NCI-H1436 treated with DMSO at 0.1 percent for 48 hours (cell line): ENCODE measurements at places on chromosomes 16 and 17.

- DNase-seq: no peak
These were observed 508 bp downstream of the FLCN start for GRCh38 chr17:17236295-17237025.

DNA sequence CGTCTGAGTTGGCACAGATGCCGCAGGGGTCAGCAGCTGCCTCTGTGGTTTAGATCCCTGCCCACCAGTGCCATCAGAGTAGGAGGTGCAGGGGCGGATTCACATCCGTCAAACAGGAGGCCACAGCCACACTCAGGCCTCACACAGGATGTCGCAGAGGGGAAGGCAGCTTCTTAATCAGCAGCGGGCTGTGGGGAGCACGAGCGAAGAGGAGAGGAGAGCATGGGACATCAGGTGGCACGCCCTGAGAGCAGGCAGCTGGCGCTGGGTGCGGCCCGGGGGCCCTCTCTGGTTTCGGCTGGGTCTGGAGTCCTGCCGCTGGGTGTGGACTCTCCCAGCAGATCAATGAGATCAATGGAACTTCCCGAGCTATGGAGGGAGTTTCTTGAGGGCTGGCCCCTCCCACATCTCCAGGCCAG is 9.6 kb downstream of the LLGL2 start:
- DNase-seq: no peak

DNA sequence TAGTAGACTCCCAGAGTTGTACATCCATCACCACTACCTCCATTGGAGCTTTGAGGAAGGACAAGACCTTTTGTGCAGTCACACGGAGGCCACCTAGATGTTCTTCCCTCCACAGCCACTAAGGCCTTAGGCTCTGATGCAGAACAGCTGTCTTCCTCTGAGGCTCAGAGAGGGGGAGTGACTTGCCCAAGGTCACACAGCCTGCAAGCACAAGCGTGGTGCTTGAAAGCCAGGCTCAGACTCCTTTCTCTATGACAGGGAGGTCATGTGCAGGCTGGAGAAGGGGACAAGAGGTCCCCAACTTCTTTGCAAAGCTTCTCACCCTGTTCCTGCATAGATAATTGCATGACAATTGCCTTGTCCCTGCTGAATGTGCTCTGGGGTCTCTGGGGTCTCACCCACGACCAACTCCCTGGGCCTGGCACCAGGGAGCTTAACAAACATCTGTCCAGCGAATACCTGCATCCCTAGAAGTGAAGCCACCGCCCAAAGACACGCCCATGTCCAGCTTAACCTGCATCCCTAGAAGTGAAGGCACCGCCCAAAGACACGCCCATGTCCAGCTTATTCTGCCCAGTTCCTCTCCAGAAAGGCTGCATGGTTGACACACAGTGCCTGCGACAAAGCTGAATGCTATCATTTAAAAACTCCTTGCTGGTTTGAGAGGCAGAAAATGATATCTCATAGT is 12.7 kb downstream of the SCGB1C2 start:
- no peak for DNase-seq

DNA sequence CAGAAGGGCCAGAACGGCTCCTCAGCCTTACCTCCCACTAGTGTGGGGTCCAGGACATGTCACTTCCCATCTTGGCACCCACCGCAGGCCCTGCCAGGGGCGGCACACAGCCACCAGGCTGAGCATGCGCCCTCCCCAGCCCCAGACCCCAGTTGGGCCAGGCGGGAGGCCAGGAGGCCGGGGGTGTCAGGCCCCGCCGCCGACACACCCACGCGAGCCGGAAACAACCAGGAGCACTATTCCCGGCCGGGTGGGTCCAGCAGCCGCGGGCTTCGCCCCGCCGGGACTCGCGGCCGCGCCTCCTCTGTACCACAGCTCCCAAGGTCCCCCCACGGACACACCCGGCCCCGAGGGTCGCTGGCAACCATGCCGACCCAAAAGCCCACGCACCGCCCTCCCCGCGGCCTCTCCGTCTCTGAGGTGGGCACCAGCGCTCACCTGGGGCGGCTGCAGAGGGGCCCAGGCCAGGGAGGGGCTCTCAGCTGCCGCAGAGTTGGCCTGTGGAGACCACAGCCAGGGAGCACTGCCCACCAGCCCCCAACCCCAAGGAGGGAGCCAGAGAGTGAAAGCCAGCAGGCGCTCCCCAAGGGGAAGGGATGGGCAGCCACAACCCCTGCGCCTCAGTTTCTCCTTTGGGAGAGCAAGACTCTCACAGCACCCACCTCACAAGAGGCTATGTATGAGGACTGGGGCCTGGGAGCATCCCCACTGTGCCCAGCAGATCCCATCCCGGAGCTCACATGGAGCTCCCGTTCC is 18.0 kb downstream of the B9D1 start:
- no peak for DNase-seq

GRCh38 chr17:57586196-57586740 is 158.8 kb downstream of the CCDC182 start:
- peak; percentile 76 for DNase-seq

- no peak for DNase-seq
These were observed 41.2 kb upstream of the ADCY9 start for GRCh38 chr16:4157376-4157825.

GRCh38 chr16:77531752-77532151 is 96.9 kb upstream of the ADAMTS18 start:
- no peak for DNase-seq

DNA sequence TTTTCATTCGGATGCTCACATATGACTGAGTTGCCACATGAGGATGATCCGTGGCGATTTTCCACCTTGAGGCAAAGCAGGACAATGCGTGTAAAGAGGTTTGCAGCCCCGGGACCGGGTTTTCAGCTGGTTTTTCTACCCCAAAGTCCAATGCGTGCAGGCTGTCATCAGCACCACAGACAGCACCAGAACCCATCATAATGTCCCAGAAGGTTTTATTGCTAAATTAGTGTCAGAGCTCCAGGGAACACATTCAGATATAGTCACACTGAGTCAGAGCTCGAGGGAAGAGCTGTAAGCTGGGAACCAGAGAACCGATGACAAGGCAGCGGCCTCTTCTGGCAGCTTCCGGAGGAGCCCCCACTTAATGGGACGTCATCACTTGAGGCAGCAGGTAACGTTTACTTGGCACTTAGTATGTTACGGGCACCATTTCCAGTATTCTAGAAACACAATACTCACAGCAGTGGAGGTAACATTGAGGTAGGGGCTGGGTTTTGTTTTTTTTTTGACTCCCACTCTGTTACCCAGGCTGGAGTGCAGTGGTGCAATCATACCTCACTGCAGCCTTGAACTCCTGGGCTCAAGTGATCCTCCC is 8.9 kb upstream of the NAGPA start:
- no peak for DNase-seq

DNA sequence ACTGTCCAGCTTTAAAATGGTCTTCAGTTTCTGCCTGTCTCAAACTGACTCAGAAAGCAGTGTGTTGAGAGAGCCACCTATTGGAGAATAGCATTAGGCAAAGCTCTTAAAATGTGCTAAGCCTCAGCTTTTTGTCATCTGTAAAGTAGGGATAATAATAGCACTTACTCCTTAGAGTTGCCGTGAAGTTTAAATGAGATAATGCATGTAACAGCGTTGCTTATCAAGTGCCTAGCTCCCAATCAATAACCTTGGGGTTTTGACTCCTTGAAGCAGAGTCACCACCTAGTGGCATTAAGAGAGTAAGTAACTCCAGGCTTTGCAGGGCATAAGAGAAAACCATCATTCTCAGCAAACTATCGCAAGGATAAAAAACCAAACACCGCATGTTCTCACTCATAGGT is 163.3 kb downstream of the HS3ST2 start:
- no peak for DNase-seq

- no peak for DNase-seq
These were observed 5.2 kb downstream of the KCNG4 start for GRCh38 chr16:84234321-84235241.

GRCh38 chr16:54286090-54286365 is 559 bp downstream of the IRX3 start:
- DNase-seq: no peak

DNA sequence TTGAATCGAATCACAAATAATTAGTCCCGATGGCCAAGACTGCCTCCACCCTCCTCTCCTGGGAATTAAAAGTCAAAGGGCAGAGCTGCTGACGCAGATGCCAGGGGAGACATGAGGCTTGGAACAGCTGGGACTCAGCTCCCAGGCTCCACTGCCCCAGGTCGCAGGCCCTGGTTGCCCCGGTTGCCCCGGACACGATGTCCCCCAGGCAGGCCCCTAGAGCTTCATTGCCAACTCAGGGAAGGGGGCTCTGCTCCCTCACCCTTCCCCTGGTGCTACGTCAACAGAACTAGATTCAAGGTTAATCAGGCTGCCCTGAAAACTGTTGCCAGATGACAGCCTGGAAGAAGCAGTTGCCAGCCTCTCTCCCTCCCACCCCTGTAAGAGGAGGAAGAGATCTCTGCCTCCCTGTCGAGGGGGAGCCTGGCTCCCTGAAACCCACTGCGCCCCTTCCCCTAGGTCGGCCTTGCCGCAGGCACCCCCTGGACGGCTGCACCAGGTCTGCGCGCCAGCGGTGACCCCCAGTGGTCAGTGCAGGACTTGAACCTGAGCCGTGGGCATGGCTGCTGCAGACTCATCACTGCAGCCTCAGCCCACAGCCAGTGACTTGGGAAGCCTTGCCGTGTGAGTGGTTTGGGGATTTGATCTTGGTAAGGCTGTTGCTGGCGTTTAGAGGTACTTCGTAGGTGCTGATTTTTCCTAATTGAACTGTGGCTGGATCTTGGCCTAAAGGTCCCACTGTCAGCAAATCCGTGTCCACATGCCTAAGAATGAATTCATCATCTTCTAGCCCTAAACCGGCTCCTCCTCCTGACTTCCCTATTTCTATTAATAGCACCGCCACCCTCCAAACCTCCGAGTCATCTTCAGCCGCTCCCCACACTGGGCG is 84.1 kb upstream of the TOB1 start:
- DNase-seq: no peak

DNA sequence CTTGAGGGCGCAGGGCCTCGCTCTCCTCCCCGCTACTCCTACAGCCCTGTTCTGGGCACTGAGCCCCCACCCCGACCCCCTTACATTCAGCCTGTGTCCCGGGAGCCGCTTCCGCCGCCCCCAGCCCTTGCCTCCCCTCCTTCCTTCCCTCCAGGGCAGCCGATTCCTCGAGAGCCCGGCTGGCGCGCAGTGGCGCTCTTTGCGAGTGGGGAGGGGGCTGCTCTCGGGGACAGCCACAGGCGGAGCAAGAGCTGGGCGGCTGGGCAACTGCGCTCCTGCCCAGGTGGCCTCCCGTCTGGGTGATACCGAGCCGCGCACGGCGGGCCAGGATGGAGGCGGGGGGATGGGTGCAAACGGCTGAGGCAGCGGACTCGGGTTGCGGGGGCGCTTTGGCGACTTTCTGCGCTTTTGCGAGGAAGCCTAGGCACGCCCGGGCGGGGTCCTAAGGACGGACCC is 1.2 kb downstream of the MMP15 start:
- DNase-seq: no peak

GRCh38 chr16:19186408-19186807 is 18.4 kb downstream of the SYT17 start:
- no peak for DNase-seq

- no peak for DNase-seq
These were observed 13.5 kb upstream of the DBNDD1 start for GRCh38 chr16:90032674-90033331.

DNA sequence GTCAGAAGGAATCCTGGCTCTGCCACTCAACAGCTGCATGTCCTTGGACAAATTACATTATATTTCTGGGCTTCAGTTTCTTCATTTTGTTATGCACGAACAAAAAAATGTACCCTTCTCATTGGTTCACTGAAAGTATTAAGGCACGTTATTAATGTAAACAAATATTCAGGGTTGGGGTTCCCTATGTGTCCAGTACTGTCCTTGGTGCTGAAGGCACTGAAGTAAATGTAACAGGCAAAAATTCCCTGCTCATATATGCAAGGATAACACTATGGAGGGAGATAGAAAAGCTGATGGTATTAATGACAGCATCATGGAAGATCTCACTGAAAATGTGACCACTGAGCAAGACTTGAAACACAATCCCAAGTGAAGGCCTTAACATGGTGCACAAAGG is 386.6 kb downstream of the XYLT1 start:
- DNase-seq: no peak
